ENCODE measurements at places on chromosomes 5 and 9.

DNA sequence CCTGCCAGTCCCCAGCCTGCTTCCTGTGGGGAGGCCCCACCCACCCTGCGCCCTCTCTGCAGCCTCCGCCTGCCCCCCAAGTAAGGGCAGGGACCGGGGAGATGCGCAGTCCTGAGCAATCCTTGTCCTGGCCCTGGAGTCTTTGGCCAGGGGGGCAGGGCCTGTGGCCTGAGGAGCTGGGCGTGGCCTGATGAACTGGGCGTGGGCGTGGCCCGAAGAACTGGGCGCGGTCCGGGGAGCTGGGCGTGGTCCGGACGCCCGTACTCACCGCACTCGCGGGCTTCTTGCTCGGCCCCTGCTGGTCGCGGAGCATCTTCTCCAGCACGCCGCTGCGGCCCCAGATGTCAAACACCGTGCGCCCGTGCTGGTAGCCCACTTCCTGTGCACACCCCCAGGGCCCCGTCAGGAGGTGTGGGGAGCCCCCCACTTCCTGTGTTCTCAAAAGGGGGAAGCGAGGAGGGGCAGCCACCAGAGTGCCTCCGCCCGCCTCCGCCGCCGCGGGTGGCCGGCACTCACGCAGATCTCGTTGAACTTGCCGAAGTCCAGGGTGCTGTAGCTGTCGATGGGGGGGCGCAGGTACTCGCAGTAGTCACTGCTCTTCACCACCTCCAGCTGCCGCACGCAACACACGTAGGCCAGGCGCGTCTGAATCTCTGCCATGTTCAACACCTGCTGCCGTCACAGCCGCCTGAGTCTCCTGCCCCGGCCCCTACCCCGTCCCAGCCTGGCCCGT, 2.7 kb upstream of the NSMF start:
- DNase-seq = peak; percentile 66

DNA sequence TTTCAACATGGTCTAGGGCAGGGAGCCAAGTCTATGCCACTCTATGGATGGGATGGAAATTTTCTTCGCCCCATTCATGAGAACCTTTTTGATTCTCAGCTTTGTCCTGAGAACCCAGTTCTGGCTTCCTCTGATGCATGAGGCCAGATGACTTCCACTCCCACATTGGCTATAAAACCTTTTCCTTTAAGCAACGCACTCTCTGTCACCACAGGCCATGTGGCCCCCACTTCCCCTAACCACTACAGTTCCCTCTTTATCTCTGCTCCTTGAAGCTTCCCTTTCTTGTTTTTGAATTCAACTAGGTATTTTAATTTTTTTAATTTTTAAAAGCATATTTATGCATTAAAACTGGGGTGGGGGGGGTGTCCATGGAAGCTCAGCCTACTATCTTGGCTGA, 401.3 kb downstream of the ENC1 start:
- DNase-seq = no peak

DNA sequence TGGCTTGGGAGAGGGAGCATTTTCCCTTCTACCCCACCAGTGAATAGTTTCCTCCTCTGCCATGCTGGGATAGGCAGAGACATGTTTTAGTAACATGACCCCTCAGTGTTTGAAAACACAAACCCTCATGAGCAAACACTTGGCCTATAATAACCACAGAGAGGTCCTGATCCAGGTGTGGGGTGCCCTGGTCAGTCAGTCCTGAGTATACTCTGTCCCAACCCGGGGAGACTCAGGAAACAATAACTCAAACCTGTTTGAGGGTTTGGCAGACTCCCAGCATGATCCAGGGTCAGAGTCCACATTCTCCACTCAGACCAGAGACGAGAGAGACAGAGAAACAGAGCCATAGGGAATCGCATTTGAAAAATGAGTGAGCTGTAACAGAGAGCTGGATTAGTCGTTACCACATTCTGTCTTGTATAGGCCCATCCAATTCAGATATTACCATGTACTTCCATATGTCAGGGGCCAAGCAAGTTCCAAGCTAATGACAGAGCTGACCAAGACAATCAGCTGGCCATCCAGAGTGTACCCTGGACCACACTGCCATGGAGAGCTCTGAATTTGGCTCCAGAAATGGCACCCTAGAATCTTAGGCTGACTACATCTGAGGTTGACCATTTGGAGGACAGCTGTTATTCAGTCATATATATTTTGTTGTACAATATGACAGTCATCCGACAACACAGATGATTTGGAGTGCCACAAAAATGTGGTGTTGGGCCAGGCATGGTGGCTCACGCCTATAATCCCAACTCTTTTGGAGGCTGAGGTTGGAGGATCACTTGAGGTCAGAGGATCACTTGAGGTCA, 4.2 kb upstream of the CA9 start:
- no peak for DNase-seq

- DNase-seq = no peak
These were observed 11.3 kb downstream of the KLF9 start for GRCh38 chr9:70403166-70403565.

DNA sequence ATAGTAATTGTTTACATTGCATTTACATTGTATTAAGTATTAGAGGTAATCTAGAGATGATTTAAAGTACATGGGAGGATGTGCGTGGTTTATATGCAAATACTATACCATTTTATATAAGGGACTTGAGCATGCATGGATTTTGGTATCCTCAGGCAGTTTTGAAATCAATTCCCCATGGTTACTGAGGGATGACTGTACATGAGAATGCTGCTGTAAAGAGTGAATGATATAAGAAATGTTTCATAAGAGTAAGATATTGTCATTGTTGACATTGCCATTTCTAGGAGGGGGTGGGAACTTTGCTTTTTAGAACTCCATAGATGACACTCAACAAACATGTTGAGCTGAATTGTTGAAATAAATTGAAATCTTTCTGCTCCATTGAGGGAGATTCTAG, 185.0 kb downstream of the SEMA6A start:
- DNase-seq = no peak

DNA sequence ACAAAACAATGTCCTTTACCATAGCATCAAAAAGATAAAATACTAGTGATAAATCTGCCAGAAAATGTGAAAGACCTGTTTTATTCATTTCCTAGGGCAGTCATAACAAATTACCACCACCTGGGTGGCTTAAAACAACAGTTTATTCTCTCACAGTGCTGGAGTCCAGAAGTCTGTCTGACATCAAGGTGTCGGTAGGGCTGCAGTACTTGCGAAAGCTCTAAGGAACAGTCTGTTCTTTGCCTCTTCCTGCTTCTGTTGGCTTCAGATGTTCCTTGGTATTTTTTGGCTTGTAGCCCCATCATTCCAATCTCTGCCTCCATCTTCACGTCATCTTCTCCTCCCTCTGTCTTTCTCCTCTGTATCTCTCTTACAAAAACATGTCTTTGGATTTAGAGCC, 51.0 kb downstream of the PTPDC1 start:
- DNase-seq = no peak

- no peak for DNase-seq
These were observed 409.6 kb downstream of the SH3GL2 start for GRCh38 chr9:17988489-17988888.

DNA sequence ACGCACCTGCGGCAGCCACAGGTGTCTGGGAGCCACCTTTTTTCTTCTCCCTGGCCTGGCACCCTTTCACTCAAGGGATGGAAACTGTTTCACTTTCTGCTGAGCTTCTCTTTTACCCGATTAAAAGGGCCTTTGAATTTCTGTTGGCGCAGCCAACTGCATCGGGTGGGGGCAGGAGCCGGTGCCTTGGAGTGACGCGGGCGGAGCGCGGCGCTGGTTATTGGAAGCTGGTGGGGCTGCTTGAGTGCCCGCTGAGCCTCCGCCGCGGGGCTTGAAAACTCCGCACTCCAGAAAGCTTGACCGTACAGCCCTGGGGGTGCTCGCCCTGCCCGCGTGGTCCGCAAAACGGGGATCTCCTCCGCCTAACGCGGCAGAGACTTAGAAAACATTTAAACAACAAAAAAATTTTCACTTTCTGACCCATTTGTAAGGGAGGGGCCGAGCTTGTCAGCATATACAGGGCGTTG, 52.0 kb upstream of the TJP2 start:
- peak; percentile 52 for DNase-seq

- DNase-seq = no peak
These were observed 248.9 kb downstream of the CWC27 start for GRCh38 chr5:65017636-65018035.
